ENCODE measurements at places on chromosomes 16 and 17.

DNA sequence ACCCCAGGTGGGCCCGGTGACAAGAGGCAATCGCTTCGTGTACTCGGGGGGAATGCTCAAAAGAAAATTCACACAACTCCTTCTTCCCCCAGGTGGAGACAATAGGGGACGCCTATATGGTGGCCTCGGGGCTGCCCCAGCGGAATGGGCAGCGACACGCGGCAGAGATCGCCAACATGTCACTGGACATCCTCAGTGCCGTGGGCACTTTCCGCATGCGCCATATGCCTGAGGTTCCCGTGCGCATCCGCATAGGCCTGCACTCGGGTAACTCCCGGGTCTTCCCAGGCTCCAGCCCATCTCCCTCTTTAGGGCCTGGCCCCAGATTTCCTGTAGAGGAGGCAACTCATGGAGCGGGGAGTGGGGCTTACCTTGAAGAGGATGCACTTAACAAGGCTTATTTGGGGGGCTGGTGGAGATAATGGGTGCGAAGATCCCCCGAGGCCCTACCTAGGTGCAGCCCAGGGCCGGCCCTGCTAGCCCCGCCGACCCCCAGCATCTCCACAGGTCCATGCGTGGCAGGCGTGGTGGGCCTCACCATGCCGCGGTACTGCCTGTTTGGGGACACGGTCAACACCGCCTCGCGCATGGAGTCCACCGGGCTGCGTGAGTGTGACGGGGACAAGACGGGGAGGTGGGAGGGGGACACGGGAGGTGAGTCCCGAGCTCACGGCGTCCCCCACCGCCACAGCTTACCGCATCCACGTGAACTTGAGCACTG is 13.0 kb downstream of the GUCY2D start:
- no peak for DNase-seq

DNA sequence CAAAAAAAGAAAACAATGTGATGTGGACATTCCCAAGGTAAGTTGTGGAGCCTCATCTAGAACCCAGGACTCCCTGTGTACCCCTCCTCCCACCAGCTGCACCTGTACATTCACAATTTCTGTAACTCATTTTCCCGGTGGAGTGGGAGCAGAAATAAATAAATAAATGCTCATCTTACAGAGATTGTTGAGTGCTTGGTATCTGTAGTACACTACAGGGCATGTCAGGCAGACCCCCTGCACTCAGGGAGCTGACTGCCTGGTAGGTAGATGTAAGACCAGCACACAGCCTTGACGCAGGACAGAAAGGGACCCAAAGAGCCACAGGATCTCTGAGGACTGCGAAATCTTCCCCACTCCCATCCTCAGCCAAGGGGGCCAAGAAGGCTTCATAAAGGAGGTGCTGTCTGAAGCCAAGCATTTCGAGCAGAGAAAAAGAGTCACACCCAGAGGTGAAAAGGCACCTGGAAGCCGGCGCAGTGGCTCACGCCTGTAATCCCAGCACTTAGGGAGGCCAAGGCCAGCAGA is 6.5 kb downstream of the EIF1 start:
- no peak for DNase-seq

DNA sequence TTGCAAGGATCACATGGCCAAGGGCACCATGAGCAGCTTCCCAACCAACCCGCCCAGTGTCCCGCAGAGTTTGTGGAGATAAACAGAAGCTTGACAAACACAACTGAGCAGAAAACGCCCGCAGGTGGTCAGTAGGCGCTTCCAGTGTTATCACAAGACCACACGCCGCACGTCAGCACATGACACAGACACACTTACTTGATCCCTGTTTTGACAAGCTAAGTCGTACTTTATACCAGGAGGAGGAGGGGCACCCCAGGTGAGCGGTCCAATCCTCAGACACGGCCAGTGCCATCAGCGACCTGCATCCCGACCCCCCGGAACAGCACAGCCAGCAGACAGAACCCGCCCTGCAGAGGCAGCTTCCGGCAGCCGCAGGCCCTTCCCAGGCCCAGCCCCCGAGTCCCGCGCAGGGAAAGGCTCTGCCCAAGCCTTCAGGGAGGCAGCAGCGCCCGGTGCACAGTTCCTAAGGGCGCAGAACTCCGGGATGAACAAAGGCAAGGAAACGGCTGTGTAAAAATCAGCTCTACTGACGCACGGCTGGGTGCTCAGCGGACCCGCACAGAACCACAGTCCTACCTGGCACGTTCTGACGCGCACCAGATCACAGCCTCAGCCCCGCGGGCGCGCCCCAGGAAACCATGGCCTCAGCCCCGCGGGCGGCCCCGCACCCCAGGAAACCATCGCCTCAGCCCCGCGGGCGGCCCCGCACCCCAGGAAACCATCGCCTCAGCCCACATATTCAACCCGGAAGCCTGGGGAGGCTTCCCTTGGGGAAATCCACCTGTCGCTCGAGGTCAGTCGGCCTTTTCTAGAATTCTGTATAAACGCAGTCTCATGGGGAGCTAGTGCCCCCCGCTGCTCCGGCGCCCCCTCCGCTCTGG is 27.8 kb downstream of the AXIN1 start:
- no peak for DNase-seq

DNA sequence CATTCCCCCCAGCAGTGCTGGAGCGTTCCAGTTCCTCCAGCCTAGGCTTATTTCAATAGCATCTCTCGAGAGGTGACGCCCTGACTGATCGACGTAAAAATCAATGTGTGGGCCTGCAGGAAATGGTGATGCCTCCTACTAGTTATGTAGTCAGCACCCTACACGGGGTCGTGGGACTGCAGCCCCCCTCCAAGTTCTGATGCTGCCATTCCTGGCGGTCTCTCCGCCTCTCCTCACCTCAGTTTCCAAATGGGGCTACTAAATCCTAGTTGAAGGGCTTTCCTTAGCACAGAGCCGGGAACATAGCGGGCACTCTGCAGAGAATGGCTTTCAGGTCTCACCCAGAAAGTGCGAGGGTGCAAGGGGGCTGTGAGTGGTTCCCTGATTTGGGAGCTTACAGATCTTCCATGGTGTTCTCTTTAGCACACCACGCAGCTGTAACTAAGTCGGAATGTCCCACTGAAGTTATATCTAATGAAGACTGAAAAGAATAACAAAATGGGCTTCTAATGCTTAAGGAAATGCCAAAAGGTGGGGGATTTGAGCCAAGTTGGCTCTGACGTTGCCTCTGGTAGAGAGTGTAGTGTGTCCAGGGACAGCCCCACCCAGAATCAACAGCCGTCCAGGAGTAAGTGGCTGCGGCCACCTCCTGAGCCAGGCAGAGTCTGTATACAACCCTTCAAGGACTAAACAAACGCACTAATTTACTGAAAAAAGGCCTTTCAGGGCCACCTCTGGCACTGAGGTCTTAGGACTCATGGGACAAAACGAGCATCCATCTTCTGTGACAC is 299.7 kb upstream of the FOXF1 start:
- no peak for DNase-seq

DNA sequence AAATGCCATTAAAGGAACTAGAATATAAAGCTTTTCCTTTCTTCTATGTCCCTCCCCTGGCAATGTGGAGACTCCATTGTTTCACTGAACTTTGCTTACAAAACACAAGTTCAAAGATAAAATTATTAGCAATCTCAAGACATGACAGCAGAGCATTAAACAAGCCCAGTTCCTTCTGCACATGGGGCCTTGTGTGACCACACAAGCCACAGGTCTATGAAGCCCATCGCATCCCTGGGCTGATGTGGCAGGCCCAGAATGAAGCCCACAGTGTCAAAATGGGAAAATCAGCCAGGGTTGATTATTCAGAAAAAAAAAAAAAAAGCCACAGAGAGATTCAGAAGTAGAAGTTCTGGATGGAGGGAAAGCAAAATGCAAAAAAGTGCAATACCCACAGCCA is 12.9 kb upstream of the SLC39A11 start:
- DNase-seq, result no peak

DNA sequence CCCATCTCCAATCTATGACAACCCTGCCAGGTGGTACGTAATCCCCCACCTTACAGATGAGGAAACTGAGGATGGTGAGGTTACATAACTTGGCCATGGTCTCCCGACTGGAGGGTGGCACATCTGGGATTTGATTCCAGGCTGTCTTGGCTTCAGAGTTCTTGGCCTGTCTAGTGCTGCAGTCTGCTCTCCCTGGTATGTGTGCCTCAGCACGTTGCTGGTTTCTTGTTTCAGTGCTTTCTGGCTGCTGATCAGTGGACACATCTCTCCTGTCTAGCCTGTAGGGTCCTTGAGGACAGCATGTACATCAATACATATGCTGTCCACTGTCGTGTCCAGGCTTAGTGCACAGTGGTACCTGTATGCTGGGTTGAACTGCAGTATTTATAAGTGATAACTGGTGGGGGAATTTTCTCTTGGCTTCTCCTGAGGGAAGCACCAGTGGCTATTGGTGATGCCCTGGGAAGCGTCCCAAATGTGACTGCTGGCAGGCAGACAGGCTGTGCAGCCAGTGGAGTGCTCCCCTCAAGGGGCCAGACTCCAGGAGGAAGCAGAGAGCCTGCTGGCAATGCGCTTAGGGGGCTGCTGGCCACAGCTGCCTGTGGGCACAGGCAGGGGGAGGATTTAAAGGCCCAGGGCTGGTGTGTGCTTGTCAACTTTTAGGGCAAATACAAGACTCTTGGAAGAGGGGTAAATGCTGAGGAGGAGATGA is 14.4 kb downstream of the CTRL start:
- DNase-seq, result peak; percentile 56

- DNase-seq, result no peak
Measured at GRCh38 chr17:4622375-4622774, 19.1 kb downstream of the ALOX15 start.

GRCh38 chr16:73064212-73064993 is 16.5 kb upstream of the ZFHX3 start:
- DNase-seq, result no peak

GRCh38 chr16:81797443-81797842 is 18.4 kb downstream of the PLCG2 start:
- DNase-seq, result no peak

GRCh38 chr17:72825218-72825617 is 267.3 kb downstream of the SLC39A11 start:
- no peak for DNase-seq

- no peak for DNase-seq
Measured at GRCh38 chr16:23679274-23679985, 741 bp downstream of the PLK1 start.

DNA sequence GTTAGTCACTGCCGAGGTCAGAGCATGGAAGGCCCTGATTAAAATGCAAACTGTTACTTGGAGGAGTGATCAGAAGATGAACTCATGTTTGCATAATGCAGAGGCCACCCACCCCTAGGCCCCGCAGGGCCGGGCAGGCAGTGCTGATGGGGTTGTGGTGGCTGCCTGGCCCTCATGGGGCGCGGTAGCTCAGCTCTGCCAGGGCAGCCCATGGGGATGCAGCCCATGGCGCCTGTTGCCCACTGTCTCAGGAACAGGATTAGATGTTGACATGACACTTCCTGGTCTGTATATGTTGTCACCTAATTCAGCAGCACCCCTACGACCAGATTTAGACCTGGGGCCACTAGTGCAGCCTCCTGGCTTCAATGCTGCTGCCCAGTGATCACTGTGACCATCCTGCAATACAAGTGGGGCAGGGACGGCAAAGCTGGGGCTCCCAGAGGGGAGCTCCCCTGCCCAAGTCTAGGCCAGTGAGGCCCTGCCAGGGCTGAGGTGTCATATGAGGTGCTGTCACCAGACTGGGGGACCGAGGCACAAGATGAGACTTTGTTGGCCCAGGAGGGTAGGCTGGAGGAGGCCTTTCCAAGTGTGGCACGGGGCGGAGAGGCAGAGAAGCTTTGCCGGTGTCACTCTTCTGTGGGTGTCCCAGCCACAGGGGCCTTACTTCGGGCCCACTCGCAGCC is 49.1 kb downstream of the RAI1 start:
- no peak for DNase-seq

GRCh38 chr16:80968386-80969113 is 38.1 kb downstream of the CMC2 start:
- no peak for DNase-seq

All from substantia nigra (tissue), 51 donors.